ENCODE measurements at places on chromosomes 12 and 14.
A peak's percentile ranks its signal among the peaks of the same experiment; 100 is the strongest.

GRCh38 chr14:104306450-104307040, 168.2 kb downstream of the KIF26A start:
- DNase-seq = no peak

DNA sequence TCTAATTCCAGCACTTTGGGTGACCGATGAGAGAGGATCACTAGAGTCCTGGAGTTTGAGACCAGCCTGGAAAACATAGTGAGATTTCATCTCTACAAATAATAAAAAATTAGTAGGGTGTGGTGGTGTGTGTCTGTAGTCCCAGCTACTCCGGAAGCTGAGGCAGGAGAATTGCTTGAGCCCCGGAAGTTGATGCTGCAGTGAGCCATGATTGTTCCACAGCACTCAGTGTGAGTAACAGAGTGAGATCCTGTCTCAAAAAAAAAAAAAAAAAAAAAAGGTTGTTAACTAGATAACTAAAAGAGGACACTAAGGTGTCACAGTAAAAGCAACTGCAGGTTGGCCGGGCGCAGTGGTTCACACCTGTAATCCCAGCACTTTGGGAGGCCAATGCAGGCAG, 121.3 kb upstream of the MAX start:
- DNase-seq = no peak

- peak; percentile 34 for DNase-seq
These were observed 155.4 kb downstream of the DIO2 start for GRCh38 chr14:80055667-80056496.

DNA sequence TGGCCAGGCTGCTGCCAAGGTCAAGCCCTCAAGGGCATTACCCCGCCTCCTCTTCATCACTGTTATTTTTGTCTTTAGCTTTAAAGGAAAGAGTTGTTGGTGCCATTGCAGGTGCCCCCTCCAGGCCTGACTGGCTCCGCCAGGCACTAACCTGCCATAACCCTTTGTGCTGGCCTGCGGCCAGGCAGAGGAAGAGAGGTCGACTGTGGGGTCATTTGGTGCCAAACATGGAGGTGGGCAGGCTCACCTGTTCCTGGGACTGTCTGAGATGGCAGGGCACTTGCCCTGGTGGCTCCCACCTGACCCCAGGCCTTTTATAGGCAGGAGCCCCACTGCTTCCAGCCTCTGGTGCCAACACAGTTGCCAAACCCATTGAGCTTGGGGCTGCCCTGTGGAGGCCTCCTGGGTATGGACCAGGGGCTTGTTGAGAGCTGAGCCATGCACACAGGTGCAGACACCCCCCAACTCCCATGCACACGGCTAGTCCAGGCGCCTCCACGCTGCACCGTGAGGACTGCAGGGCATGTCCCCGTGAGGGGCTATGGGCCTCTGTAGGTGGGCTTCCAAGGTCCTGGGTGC, 29.4 kb upstream of the PLD4 start:
- DNase-seq = no peak

DNA sequence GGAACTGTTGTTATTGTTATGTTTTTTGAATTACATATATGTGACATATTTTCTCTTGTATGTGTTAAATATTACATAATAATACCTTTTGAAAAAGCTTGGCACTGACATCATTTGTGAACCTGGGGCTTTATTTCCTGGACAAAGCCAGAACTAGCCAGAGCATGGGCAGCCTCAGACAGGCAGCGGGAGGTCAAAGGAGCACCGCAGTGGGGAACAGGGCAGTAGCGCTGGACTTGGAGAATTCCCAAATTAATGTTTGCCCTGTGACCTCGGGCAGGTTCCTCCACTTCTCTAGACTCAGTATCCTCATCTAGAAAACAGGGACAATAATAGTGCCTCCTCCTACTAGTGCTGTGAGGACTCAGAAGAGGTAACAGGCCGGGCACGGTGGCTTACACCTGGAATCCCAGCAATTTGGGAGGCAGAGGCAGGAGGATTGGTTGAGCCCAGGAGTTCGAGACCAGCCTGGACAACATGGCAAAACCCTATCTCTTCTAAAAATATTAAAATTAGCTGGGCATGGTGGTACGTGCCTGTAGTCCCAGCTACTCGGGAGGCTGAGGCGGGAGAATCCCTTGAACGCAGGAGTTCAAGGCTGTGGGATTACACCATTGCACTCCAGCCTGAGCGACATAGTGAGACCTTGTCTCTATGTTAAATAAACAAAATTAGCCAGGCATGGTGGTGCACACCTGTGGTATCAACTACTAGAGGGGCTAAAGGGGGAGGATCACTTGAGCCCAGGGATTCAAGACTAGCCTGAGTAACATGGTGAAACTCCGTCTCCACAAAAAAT, 27.3 kb upstream of the ITPK1 start:
- DNase-seq = no peak

- DNase-seq = no peak
These were observed 965 bp downstream of the CD163 start for GRCh38 chr12:7502612-7503011.

GRCh38 chr12:56808954-56809353, 45.8 kb downstream of the HSD17B6 start:
- DNase-seq = no peak

- DNase-seq = no peak
These were observed 130.1 kb downstream of the SAMD4A start for GRCh38 chr14:54697001-54697400.

GRCh38 chr14:74510959-74511409, 17.4 kb downstream of the ISCA2 start:
- no peak for DNase-seq

GRCh38 chr12:7175493-7175892, 14.0 kb upstream of the PEX5 start:
- DNase-seq = no peak

DNA sequence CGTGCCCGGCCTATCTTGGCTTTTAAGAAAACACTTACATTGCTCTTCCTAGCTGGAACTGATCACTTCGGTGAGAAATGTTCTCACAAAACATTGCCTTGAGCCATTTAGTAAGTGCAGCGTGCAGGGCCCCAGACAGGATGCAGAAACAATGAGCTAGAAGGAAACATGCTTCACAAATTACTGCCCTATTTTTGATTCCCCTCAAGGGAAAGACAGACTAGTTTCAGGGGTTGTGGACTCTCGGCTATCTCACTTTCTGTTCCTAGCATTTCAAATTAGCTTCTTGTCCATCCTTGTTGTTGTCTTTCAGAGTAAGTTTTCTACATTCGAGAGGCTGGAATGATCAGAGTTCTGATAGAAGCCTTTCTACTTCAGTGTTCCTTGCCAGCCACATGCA, 21.6 kb downstream of the TGFB3 start:
- no peak for DNase-seq

GRCh38 chr14:37480446-37481290, 114.4 kb downstream of the FOXA1 start:
- DNase-seq = no peak

GRCh38 chr12:91877022-91877421, 268.6 kb downstream of the BTG1 start:
- peak; percentile 3 for DNase-seq

DNA sequence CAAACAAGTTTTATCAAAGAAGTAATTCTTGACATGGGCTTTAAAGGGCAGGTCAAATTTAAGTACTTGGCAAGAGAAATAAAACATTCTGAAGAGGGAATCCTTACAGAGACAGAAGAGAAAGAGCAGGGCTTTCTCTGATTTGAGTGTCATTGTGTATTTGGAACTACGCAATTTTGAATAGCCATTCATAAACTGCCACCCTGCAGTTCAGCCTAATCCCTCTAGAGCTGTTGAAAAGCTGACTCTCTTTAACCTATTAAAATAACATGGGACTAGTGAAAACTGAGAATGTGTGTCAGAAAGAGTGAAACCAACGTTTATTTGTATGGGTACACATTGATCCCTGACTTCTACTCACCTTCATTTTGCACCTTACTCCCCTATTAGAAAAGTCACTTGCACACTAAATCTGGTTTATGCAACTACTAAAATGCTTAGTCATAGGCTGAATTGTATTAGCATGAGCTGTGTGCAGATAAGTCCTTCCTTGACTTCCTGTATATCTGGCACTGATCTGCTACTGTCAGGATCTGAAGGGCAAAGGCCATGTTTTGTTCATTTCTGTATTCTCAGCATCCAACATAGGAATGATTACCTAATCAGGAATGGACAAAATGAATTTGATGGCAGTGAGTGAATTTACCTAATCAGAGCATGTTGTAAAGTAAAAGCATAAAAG, 458.9 kb downstream of the NOVA1 start:
- DNase-seq = no peak

DNA sequence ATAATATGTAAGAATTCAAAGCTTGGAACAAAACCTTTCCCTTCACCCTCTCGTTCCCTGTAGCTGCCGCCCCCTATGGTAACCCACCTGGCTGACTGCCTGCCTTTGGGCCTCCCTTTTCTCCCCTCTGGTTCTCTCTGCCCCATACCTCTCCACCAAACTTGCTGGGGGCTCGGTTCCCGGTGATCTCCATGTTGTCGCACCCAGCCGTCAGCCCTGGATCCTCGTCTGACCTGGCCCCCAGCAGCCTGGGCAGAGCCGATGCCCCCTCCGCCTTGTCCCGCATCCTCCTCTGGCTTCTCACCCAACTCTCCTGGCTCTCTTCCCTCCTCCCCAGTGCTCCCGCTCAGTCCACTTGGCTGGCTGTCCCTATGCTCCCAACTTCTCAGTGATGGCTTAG, 4.5 kb downstream of the CYP46A1 start:
- no peak for DNase-seq

DNA sequence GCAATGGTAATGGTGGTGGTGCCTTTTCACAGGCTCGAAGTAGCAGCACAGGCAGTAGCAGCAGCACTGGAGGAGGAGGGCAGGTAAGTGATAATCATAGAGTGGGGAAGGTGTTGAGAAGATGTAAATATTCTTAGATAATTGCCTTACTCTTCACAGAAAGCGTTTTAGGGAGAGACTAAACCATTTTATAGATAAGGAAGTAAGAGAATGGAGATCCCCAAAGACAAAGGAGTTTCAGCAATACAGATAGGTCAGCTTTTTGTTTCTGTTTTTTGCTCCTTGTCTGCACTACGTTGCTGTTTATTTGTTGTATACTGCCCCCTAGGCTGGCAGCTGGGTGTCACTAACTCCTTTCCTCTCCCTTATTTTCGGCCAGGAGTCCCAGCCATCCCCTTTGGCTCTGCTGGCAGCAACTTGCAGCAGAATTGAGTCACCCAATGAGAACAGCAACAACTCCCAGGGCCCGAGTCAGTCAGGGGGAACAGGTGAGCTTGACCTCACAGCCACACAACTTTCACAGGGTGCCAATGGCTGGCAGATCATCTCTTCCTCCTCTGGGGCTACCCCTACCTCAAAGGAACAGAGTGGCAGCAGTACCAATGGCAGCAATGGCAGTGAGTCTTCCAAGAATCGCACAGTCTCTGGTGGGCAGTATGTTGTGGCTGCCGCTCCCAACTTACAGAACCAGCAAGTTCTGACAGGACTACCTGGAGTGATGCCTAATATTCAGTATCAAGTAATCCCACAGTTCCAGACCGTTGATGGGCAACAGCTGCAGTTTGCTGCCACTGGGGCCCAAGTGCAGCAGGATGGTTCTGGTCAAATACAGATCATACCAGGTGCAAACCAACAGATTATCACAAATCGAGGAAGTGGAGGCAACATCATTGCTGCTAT, 2.0 kb downstream of the SP1 start:
- DNase-seq = peak; percentile 18

GRCh38 chr12:116376354-116377193, 99.1 kb upstream of the MED13L start:
- peak; percentile 82 for DNase-seq

DNA sequence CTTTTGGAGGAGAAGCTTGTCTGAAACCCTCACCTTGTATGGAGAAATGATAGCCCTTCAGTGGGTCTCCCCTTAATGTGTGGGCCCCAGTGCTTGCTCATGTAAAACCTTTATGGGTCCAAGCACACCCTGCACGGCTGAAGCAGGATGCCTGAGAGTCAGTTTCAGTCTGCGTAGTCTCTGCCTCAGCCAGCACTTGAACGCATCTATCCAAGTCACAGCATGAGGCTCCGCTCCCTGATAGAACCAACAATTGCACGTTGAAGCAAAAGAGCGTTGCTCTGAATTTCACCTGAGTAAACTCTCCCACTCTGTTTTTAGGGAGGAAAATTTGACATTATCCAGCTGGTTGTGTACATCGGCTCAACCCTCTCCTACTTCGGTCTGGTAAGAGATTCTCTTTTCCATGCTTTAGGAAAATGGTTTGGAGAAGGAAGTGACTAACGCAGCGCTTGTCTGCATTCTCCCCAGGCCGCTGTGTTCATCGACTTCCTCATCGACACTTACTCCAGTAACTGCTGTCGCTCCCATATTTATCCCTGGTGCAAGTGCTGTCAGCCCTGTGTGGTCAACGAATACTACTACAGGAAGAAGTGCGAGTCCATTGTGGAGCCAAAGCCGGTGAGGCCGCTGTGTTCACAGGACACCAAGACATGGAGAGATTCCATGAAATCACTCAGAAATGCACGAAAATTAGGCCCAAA, 33.0 kb upstream of the P2RX4 start:
- no peak for DNase-seq

All from NCI-H1930 (cell line).